ENCODE measurements at places on chromosomes 2 and 18.

GRCh38 chr2:207240649-207241048 is 74.9 kb upstream of the KLF7 start:
- DNase-seq: no peak

GRCh38 chr18:66603941-66604627 is at the start of gene CDH19:
Gene CDH19, minus strand, starts transcription at chr18:66604090. Its CDS starts 31,886 bp downstream, at chr18:66572204.
- DNase-seq: no peak

DNA sequence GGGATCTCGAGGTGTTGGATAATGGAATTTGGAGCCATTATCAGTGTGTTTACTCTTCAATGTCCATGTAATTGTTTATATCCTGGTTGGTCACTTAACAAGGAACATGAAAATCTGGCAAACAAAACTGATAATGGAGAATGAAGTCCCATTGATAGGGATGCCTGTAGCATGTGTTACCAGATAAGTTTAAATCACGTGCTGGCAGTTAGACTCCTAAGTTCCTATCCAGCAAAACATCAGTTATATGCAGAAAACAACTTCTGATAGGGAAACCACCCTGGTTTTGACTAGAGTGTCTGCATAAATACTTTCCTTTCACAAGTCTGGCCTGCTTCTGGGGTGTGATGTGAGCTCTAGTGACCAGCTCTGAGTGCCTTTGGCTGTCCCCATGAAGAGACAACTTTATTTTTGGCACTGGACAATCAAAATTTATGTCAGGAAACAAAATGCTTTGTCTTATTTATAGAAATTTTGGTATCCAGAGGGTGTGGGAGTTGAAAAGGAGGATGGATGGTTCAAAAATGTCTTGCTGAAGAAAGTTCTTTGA is 82.0 kb downstream of the FHOD3 start:
- no peak for DNase-seq

DNA sequence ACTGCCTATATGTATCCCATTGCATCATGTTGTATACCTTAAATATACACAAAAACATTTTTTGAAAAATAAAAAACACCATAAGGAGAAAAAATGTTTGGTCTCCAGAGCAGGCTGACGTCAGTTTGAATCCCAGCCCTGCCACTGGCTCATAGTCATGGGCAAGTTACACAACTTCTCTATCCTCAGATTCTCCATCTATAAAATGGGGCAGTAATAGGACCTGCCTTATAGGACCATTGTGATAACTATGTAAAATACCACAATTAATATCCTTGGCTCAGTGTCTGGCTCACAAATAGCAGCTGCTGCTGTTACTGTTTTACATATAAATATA is 135.6 kb downstream of the SMAD7 start:
- DNase-seq: no peak

- DNase-seq: no peak
These were observed 155.0 kb upstream of the SERTAD2 start for GRCh38 chr2:64808754-64809153.

DNA sequence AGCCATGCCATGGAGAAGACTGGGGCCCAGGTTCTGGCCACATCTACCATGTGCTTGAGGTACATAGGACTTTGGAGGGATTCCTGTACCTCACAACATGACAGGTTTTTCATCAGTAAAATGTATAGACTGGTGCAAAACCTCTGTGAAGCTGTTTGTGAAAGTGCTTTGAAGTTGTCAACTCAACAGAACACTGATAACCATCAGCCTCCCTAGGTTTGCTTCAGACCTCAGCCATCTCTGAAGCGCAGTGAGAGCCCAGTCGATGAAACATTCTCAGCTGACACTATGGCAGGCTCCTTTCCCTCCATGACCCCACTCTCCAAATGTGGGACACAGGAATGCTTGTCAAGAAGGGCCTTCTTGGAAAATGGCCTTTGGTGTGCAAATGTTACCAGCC is 38.6 kb downstream of the STK25 start:
- no peak for DNase-seq

GRCh38 chr2:57296795-57297517 is 749.6 kb upstream of the VRK2 start:
- DNase-seq: no peak

- no peak for DNase-seq
These were observed 26.2 kb downstream of the POU3F3 start for GRCh38 chr2:104880076-104880475.

DNA sequence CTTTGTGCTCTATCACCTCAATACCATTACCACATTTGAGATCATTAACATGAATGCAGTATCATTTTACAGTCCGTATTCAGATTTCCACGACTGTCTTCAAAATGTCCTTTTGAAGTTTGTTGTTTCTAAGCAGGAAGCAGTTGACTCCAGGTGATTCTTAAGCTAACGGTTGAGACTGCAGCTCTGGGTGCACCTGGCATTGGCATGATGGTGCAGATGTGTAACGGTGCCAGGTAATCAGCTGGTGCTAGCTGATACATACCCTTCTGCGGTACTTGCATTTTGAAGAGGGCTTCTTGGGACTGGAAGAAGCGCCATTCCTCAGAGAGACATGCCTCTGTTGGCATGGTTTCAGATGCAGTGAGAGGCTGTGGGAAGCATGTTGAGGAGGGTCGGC is 19.5 kb downstream of the SIGLEC15 start:
- no peak for DNase-seq

- DNase-seq: no peak
These were observed 131.4 kb downstream of the ZNF236 start for GRCh38 chr18:76953583-76954233.

DNA sequence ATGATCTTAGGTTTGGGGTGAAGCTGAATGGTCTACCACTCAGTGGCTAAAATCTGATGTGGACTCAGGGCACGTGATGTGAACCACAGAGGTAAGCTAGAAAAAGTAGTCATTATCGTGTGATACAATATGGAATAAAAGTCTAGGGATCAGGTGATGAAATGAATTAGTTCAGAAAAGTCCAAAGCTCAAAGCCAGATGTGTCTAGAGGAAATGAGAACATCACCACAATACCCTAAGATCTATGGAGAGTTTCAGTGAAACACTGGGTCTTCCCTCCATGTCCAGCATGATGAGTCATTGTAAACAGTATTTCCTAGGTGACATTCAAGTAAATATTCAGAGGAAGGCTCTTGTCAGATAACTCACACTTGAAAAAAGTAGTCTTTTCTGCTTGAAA is 1257.4 kb upstream of the ZEB2 start:
- no peak for DNase-seq

DNA sequence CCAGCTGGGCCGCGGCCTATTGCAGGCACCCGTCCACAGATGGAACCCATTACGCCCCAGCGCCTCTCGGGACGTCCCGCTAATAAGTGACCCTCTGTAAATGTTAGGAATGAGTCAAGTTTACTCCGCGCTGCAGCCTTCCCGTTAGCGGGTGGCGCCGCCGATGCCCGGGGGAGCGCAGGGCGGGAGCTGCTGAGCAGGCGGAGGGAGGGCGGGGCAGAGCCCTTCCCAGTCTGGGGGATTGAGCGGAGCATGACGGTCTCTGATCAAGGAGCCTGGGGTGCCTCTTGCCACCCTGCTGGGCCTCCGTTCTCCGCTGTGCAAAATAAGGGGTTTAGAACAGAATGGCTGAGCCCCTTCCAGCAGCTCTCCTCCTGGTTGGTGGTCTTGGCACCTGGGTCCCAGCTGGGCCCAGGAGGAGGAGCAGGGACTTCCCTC is 10.5 kb downstream of the CROCC2 start:
- no peak for DNase-seq

- no peak for DNase-seq
These were observed 149.2 kb upstream of the COPS8 start for GRCh38 chr2:236936446-236936940.

- DNase-seq: peak; percentile 23
These were observed 23.5 kb upstream of the C18orf32 start for GRCh38 chr18:49510393-49511115.

- DNase-seq: no peak
These were observed 34.9 kb downstream of the HDAC4 start for GRCh38 chr2:239365782-239366435.

DNA sequence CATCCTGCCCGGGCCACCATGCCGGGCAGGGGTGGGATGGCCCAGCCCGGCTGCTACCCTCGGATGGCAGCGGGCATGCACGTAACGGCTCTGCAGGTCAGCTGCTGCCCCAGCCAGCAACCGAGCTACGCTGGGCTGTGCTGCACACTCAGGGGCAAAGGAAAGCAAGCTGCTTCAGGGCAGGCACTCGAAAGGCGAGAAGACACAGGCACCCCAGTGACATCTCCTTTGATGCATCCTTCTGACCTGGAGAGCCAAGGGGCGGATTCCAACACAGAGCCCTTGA is 8.8 kb downstream of the HDAC4 start:
- no peak for DNase-seq

DNA sequence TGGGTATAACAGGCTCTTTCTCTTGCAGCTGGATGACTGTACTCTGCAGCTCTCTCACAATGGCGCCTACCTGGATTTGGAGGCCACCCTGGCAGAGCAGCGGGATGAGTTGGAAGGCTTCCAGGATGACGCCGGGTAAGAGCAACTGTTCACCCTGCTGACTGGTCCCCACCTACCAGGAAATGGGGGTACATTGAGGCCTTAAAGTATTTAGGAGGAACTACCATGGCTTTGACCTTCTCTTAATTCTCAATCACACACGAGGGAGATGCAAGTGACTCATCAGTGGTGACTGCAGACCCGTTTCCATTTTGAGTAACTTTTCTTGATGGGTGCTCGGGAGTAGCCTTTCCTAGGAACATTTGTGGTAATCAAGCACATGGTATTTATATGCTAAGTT is 58.0 kb downstream of the FHOD3 start:
- DNase-seq: no peak

- DNase-seq: no peak
These were observed 59.4 kb upstream of the SIX2 start for GRCh38 chr2:45068571-45069140.

GRCh38 chr2:178874529-178875240 is 67.5 kb upstream of the TTN start:
- no peak for DNase-seq

DNA sequence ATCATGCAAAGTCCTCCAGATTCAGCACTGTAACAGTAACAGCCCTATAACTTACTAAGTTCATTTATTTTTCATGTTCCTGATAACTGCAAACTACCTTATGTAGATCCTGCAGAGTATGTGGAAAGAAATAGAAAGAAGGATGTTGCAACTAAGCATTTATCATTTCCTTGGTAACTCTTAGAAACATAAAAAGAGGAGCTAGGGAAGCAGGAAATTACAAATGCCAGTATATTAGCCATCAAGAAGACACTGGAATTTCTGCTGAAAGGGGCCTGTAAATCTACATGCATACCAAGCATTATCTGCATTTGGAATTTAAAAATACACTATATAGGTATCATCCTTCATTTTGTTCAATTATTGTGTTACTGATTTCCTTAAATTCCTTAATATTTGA is 66.8 kb downstream of the PDE11A start:
- DNase-seq: no peak

- DNase-seq: no peak
These were observed 77.0 kb upstream of the TACR1 start for GRCh38 chr2:75276093-75277029.

- no peak for DNase-seq
These were observed 106.4 kb upstream of the DAPL1 start for GRCh38 chr2:158688721-158689120.

- no peak for DNase-seq
These were observed 6.1 kb downstream of the IMPACT start for GRCh38 chr18:24432618-24433017.

DNA sequence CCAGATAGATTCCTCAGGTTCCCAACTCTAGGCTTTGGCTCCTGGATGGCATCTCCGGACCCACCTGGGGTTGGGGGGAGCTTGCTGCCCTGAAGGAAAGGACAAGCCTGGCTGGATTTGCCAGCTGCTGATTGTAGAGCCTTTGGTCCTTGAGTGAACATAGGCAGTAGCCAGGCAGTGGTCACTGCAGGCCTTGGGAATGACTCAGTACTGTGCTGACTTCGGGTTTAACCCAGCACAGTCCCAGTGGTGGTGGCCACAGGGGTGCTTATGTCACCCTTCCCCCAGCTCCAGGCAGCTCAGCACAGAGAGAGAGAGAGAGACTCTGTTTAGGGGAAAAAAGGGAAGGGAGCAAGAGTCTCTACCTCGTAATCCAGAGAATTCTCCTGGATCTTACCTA is 27.7 kb upstream of the ACTR2 start:
- DNase-seq: no peak

- no peak for DNase-seq
These were observed 179.2 kb downstream of the SETBP1 start for GRCh38 chr18:44859751-44860439.

DNA sequence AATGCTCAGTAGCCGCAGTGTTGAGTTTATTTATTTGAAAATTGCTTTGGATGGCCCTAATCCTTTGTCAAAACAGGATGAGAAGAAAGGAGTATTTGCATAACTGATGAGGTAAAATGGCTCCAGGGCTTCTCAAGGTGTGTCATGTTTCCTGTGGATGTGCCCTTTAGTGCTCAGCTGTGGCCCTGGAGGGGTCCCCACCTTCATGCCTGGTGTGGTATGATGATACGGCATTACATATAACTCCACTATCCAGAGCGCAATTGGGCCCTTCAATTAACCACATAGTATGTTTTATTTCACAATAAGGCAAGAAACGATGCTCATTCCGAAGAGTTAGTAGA is 39.8 kb upstream of the TMEM178A start:
- no peak for DNase-seq

GRCh38 chr2:40242315-40242714 is 209.6 kb downstream of the SLC8A1 start:
- no peak for DNase-seq

DNA sequence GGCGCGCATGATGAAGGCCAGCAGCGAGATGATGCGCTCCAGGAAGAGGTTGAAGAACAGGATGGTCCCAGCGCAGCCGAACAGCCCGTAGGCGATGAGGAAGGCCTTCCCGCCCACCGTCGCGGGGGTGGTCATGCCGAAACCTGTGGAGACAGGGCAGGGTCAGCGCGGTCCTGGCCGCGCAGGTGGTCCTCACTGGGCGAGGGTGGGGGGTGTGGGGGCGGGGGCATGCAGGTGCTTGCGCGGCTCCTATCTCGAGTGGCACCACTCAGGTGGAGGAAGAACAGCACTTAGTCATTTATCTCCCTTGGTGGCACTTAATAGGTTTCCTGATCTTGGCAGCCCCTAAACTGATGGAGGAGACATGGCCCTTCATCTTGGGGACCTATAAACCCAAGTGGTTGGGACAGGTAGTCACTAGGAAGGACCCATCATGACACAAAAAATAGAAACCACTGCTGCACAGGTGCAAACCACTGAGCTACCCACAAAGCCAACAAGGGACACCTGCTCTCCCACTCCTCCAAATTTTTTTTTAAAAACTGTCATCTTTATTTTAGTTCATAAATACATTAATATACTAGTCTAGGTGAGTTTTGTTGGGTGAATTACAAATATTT is 118.8 kb downstream of the MSH2 start:
- DNase-seq: no peak

GRCh38 chr2:208542465-208543041 is 136.0 kb downstream of the PTH2R start:
- DNase-seq: no peak

DNA sequence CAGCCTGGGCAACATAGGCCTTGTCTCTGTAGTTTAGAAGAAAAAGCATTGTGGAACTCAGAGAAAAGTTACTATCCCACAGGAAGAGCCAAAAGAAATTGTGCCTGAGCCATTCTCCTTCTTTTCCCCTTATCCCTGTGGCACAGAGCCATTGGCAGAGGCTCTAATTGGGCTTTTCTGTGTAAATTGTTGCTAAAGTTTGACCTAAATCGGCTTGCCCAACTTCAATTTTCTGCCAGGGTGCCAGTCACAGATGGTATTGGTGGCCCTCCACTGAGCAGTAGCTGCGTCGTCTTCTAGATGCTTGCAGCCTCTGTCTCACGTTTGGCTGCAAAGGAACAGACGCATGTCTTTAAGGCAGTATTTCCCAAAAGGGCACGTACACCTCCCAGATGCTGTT is 30.3 kb downstream of the ZNF532 start:
- no peak for DNase-seq

- no peak for DNase-seq
These were observed 23.8 kb upstream of the MAL start for GRCh38 chr2:95001701-95002100.

Data from stimulated activated CD8-positive, alpha-beta memory T cell treated with anti-CD3 and anti-CD28 coated beads, Interleukin-2, amount 100 ng/mL, for 48 hours (primary cell).